ENCODE measurements at places on chromosomes 12 and 14. TPM values are rescaled to one million over a fixed set of nuclear protein-coding genes. Genes with fewer than 3 reads are reported as not detected.

The GPR84 gene
- 0.15 TPM for total RNA-seq

- no peak overlapping the region for H3K27ac ChIP-seq
- H3K36me3 ChIP-seq: no peaks in the 10 kb centered on the region
- H3K4me3 ChIP-seq: peak overlapping the region; percentile 78
- peaks cover 56% of the 10 kb centered on the region for H3K4me1 ChIP-seq
- no peak for DNase-seq
Observed at GRCh38 chr14:77031759-77032490, 3.4 kb upstream of the IRF2BPL start.

GRCh38 chr14:93007225-93007997, 84.5 kb downstream of the CHGA start:
- H3K4me3 ChIP-seq: no peak overlapping the region
- no peak for DNase-seq
- H3K36me3 ChIP-seq: no peaks in the 10 kb centered on the region
- no peaks in the 10 kb centered on the region for H3K27me3 ChIP-seq
- no peaks in the 10 kb centered on the region for H3K4me1 ChIP-seq
- H3K27ac ChIP-seq: no peak overlapping the region

GRCh38 chr12:85273381-85274314, 6.4 kb upstream of the ALX1 start:
- no peaks in the 10 kb centered on the region for H3K36me3 ChIP-seq
- no peak overlapping the region for H3K27ac ChIP-seq
- H3K4me1 ChIP-seq: no peaks in the 10 kb centered on the region
- H3K27me3 ChIP-seq: no peaks in the 10 kb centered on the region

The DPF3 gene
- total RNA-seq: 0.50 TPM

DNA sequence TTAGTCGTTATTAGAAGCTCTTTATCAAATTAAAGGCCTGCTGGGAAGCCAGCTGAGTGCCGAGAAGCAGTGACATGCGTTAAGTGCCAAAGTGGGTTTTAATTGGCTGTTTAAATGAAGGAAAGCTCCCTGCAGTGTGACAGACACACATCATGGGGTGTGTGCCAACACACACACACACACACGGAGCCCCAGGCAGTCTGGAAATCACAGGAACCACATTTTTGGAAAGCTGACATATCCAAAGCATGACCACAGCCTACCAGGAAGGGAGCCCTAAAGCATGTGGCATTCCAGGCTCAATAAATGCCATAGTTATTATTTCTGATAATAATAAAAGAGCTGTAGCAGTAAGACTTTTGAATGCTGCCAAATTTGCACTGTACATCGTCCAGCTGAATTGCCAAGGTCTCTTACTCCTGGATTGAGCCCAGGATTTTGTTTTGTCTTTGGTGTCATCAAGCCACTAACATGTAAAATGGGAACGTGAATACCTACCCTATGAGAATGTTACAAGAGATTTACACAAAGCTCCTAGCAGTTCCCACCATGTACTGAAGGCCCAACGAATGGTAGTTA, 135.1 kb downstream of the TMEM30B start:
- DNase-seq: no peak
- no peaks in the 10 kb centered on the region for H3K27me3 ChIP-seq
- no peaks in the 10 kb centered on the region for H3K4me1 ChIP-seq
- no peaks in the 10 kb centered on the region for H3K36me3 ChIP-seq

- no peak for DNase-seq
- H3K4me3 ChIP-seq: no peak overlapping the region
- no peaks in the 10 kb centered on the region for H3K4me1 ChIP-seq
- no peaks in the 10 kb centered on the region for H3K27me3 ChIP-seq
Observed at GRCh38 chr12:51187370-51187987, 14.5 kb upstream of the TFCP2 start.

DNA sequence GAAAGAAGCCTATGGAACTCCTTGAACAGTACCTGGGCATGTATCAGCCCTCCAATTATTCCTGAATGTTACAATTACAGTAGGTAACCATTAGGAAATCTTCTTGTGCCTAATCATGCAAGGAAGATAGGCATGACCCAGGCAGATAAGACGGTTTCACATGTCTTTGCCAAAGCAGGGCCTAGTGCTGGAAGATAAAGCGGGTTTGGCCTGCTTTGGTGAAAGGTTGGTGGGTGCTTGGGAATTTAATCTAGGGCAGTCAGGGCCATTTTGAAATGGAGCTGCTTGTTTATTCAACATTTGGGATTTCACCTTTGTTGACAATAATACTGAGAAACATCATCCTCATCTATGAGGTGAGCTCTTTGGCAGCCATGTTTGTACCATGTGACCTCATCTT, 12.5 kb upstream of the SRSF5 start:
- H3K27me3 ChIP-seq: no peaks in the 10 kb centered on the region
- no peak overlapping the region for H3K4me3 ChIP-seq
- no peak for DNase-seq
- peaks cover 14% of the 10 kb centered on the region for H3K4me1 ChIP-seq
- H3K27ac ChIP-seq: no peak overlapping the region

The CLEC2A gene
- total RNA-seq: not detected

The EIF2S3B gene
- total RNA-seq: 1.7 TPM

GRCh38 chr14:56135668-56136067, 17.5 kb downstream of the PELI2 start:
- H3K27me3 ChIP-seq: peaks cover 5% of the 10 kb centered on the region
- no peak for DNase-seq
- H3K4me3 ChIP-seq: no peak overlapping the region

The KRT82 gene
- total RNA-seq: not detected

Data from CD8-positive, alpha-beta memory T cell (primary cell).